ENCODE measurements at places on chromosomes 3 and 15. TPM values are rescaled to one million over a fixed set of nuclear protein-coding genes. Genes with fewer than 3 reads are reported as not detected.

FBXW12 gene
- total RNA-seq, result not detected

C3orf85 gene
- total RNA-seq, result not detected

PEX11A gene
- total RNA-seq, result 4.5 TPM

KNG1 gene
- not detected for total RNA-seq

EXD1 gene
- total RNA-seq, result not detected

LMCD1 gene
- 23.5 TPM for total RNA-seq

IFT57 gene
- 27.3 TPM for total RNA-seq

OR5K2 gene
- not detected for total RNA-seq

- H3K27me3 ChIP-seq, result no peaks in the 10 kb centered on the region
- H3K27ac ChIP-seq, result no peak overlapping the region
- no peak overlapping the region for H3K4me3 ChIP-seq
- DNase-seq, result no peak
- H3K36me3 ChIP-seq, result no peaks in the 10 kb centered on the region
Observed at GRCh38 chr3:59601486-59601885, 551.7 kb upstream of the CFAP20DC start.

DNA sequence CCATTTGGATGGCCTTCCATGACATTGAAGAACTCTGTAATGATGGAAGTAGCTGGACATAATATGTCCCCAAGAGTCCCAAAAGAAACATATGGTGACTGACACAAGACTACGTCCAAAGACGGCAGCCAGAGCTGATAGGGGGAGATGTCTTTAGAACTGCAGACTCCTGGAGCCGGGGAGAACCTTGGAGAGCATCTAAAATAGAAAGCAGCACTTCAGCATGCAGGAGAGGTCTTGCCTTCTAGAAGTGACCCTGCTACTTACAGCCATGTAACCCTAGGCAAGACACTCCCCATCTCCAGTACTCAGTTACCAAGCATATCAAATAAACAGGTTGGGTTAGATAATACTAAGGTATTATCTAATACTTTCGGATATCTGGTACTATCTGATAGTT lies 143.8 kb upstream of the BCL6 start:
- H3K27me3 ChIP-seq, result no peaks in the 10 kb centered on the region
- no peak for DNase-seq
- no peak overlapping the region for H3K27ac ChIP-seq
- no peaks in the 10 kb centered on the region for H3K4me1 ChIP-seq
- H3K36me3 ChIP-seq, result no peaks in the 10 kb centered on the region
- H3K4me3 ChIP-seq, result no peak overlapping the region

DNA sequence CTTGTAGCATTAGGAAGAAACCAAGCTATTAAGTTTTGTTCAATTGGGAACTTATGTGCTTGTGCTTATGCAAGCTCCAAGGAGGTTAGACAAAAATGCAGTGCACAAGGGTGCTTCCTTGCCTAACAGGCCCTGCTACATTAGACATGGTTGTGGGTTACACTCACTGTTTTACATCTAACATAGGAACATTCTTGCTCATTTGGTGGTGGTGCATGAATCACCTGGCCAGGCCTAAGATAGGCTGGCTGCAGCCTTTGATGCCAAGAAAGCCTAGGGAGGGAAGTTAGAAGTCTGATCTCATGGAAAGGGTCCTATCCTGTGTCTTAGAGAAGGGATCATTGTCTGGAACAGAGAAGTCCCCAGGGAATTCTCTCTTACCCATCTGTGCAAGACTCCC lies 43.5 kb downstream of the CA12 start:
- H3K36me3 ChIP-seq, result no peaks in the 10 kb centered on the region
- H3K27ac ChIP-seq, result no peak overlapping the region
- no peak for DNase-seq
- no peak overlapping the region for H3K4me3 ChIP-seq

DNA sequence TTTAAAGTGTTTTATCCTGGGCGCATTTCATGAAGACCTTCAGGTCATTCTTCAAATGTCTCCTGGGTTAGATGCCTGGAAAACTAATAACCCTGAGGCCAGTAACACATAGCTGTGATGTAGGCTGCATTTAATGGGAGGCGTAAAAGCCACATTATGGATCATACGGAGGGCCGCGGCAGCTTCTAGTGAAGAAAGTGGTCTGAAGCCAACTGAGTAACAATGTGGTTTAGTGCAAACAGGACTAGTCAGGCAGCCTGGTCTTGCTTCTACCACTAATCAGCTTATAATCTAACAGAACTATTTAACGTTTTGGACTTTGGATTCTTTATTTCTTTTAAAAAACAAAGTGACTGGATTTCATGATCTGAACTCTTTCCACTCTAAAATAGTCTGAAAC lies 54.4 kb downstream of the ADAMTSL3 start:
- H3K4me1 ChIP-seq, result no peaks in the 10 kb centered on the region
- DNase-seq, result no peak
- H3K27me3 ChIP-seq, result no peaks in the 10 kb centered on the region
- H3K27ac ChIP-seq, result no peak overlapping the region
- H3K36me3 ChIP-seq, result no peaks in the 10 kb centered on the region

GRCh38 chr3:52280050-52280461 lies 1.6 kb upstream of the WDR82 start:
- no peak for DNase-seq
- H3K27me3 ChIP-seq, result no peaks in the 10 kb centered on the region
- peak overlapping the region; percentile 40 for H3K27ac ChIP-seq
- no peak overlapping the region for H3K4me3 ChIP-seq
- no peaks in the 10 kb centered on the region for H3K36me3 ChIP-seq

Data from GM23338 (cell line).